ENCODE measurements at places on chromosomes 2 and 18.
A peak's percentile ranks its signal among the peaks of the same experiment; 100 is the strongest.

DNA sequence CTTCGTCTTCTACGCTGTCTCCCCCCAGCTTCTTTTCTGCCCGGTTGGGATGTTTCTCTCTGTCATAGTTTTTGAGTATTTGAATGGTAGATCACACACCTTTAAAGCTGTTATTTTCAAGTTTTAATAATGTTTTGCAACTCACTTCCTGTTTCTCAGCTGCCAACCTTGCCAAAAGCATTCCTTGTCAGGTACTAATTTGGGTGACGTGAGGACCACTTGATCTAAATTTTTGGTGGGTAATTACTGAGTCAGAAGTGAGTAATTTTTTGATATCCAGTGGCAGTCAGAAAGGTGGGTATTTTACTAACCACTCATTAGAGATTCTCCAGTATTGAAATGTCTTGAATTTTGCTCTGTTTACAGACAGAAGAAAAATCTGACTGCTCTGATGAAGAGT lies 852.4 kb upstream of the FANCL start:
- no peak for DNase-seq

DNA sequence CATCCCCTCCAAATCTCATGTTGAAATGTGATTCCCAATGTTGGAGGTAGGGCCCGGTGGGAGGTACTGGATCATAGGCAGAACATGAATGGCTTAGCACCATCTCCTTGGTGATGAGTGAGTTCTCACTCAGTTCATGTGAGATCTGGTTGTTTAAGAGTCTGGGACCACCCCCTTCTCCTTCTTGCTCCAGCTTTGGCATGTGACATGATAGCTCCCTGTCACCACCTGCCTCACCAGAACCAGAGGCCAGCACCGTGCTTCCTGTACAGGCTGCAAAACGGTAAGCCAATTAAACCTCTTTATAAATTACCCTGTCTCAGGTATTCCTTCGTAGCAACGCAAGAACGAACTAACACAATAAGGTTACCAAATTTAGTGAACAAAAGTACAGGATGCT lies 95.4 kb downstream of the ZBTB7C start:
- no peak for DNase-seq

- DNase-seq, result peak; percentile 6
Observed at GRCh38 chr18:46623541-46623940, 33.5 kb downstream of the LOXHD1 start.

GRCh38 chr2:127463155-127463991 lies 45.1 kb downstream of the PROC start:
- no peak for DNase-seq

DNA sequence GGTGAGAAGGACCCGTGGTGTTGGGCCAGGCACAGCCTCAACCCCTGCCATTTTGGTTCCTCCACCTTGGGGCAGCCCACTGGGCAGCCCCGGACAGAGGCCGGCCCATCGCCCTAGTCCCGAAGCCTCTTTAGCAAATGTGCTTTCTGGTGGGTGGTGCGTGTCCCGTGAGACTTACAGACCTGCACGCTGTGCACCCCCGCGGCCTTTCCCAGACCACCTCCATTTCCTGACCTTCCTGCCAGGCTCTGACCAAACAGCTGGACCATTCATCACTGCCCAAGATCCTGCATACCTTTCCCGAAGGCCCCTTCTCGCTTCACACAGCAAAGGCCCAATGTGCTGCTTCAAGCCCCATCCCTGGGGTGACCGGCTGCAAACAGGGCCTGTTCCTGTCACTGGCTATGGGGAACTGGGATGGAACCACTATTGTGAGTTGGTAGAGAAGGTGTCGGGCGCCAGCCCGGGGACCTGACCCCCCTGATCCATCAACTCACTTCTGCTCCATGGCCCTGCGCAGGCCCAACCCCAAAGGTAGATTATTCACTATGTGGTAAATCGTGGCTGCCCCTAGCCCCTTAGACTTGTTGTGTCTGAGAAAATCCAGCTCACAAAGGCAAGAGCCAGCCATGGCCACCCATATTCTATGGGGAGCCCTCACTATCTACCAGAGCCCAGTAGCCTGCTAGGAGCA lies 341.0 kb downstream of the EIPR1 start:
- no peak for DNase-seq

GRCh38 chr2:181947273-181947672 lies 38.4 kb upstream of the PPP1R1C start:
- peak; percentile 45 for DNase-seq

DNA sequence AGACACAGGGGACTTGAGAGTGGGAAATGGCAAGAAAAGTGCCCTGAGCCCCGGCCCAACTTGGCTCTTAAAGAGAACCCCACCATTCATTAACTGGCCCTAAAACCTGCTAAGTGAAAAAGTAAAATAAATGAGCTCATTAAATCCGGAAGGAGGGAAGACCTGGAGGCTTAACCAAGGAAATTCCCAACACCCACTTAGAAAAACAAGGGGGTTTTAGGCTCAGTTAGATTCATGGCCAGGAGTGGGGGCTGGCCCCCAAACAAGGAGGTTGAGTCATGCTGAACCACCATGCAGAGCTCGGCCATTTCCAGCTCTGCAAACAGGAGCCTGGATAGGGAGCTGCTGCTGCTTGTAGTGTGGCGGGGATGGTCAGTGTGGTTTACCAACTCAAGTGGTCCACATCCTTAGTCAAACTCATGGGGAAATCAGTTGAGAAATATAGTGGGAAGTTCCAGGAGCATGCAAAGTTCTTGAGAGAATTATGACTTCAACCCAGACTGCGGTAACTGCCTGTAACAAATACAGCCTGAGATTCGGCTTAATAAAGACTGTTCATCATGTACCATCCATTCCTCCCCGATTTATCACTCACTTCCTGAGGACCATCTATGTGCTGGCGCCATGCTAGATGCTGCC lies 39.7 kb upstream of the MRPL19 start:
- peak; percentile 97 for DNase-seq

GRCh38 chr2:39837856-39838453 lies 58.9 kb upstream of the THUMPD2 start:
- peak; percentile 42 for DNase-seq

GRCh38 chr2:227147023-227147422 lies 17.0 kb downstream of the COL4A4 start:
- DNase-seq, result no peak

DNA sequence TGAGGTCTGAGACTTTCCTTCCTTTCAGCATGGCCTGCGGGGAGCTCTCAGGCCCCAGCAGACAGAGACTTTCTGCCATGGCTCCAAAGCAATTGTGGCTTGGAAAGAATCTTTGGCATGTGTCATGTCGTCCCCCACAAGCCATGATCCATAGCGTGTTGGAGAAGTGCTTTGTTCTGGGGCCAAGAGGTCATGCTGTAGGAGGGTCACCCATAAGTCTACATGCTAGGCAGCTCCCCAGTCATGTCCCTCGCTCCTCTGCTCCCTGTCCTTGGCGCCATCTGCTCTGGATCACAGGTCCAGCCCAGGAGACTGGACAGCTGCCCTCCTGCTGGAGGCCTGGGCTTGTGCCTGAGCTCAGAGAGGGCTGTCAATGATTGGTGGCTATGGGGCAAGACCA lies 78.8 kb upstream of the LCLAT1 start:
- DNase-seq, result no peak

GRCh38 chr2:218329826-218330593 lies 26.6 kb upstream of the CATIP start:
- no peak for DNase-seq

DNA sequence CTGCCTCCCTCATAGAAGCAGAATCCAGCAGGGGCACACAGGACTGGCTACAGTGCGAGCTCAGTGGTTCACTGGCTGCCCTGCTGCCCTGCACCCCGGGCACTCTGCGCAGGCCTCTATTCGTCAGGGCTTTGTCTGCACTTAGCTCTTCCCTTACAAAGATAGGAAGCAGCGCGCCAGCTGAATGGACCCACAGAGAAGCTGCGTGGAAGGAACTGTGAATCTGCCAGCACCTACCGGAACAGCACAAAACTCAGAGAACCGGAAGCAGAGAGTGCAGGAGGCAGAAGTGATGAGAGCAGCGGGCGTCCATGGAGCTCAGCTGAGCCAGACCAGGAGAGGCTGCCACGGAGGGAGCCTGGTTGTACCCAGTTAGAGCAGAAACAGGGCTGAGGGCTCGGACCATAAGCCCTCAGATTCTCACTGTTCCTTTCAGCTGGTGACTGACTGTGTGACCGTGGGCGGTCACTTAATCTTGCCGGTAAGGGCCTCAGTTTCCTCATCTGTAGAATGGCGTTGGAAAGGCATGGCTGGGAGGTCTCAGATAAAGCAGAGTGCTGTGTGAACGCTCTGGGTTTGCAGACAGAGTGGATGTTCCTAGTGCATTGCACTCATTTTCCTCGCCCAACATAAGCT lies 23.1 kb upstream of the SLC66A3 start:
- no peak for DNase-seq

- DNase-seq, result no peak
Observed at GRCh38 chr2:221330436-221330835, 241.7 kb downstream of the EPHA4 start.

- peak; percentile 41 for DNase-seq
Observed at GRCh38 chr2:101754618-101755017, 57.1 kb downstream of the MAP4K4 start.

DNA sequence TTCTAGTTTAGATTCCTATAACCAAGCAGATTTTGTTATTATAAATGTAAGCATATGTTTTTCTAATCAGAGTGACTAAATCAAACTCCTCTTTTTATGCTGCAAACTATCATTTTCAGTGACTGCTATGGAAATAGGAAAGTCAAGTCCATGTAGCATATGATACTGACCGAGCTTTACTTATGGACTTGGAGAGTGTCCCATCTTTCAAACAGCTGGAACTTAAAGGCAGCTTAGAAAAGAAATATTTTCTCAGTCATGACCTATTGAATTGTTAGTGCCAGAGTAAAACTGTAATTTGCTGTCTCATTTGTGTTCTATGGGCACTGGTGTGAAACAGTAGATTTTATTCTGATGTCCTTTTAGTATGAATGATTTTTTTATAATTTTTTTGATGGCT lies 76.7 kb downstream of the PHLPP1 start:
- DNase-seq, result no peak

GRCh38 chr18:51404620-51405019 lies 207.1 kb upstream of the MEX3C start:
- no peak for DNase-seq

DNA sequence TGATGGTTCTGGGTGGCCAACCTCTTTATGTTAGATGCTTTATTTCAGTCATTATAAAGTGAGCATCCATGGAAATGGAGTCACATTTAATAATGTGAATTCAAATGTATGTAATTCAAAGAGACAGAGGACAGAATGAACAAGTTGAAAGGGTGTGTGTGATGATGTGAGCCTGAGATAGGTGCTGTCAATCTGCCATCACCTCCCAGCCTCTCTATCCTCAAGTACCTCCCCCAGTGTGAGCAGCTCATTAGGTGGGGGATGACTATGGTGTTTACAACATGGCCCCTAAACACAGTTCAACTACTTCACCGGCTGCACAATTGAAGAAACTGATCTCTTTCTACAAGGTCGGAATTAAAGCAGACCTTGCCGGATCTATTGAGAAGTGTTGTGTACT lies 74.7 kb upstream of the IGFBP5 start:
- DNase-seq, result no peak

DNA sequence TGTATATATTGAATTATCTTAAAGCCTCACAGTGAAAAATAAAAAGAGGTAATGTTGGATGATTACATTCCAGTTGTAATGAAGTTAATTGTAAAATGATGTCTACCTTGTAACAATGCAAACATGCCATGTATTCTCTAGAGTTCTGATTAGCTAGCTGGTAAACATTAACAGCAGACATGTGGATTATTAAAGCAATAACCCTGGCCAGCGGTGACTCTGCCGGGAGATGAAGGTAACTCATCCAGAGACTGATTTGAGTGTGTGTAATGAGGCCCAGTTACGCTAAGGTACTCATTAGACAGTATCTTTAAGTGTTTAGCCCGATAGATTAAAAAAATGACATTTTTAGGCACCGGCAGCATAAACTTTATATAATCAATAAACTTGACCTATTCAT lies 79.6 kb upstream of the REV1 start:
- no peak for DNase-seq

- DNase-seq, result no peak
Observed at GRCh38 chr2:157504623-157505022, 60.7 kb upstream of the CYTIP start.

GRCh38 chr2:70977605-70978205 lies 725 bp upstream of the ANKRD53 start:
- DNase-seq, result peak; percentile 83

DNA sequence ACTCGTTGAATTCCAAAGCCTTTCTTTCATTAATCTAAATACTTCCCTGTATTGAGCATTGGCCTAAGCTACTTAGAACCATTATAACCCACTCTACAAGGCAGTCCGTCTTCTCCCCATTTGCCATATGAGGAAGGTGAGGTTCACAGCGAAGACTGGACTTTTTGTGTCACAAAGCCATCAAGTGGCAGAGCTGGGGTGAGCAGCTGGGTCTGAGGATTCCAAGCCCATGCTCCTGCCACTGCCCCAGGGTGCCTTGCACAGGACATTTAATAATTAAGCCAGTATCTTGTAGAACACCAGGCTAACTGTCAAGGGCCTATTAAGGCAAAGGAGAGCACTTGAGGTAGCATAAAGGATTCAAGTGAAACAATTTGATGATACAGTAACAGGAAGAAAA lies 68.8 kb upstream of the ZNF397 start:
- DNase-seq, result no peak

DNA sequence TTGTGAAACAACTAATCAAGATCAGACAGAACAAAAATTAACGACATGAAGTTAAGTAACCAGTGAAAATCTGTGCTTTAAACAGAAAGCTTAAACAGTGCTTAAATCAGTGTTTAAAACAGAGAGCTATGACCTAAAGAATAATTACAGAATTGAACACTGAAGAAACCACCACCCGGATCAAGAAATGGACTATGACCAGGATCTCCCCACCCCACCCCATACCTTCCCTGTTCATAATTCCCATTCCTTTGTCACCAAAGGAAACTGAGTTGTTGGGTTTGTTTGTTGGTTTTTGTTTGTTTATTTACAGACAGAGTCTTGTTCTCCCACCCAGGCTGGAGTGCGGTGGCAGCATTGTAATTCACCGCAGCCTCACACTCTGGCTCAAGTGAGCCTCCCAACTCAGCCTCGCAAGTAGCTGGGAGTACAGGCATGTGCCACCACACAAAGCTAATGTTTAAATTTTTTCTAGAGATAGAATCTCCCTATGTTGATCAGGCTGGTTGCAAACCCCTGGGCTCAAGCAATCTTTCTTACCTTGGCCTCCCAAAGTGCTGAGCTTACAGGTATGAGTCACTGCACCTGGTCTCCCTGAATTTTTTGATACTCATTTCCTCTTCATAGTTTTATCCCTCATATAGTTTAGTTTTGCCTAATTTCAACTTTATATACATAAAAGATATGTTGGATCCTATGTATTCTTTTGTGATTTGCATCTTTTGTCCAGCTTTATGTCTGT lies 8.2 kb upstream of the ALPG start:
- DNase-seq, result peak; percentile 9

GRCh38 chr2:189900726-189901125 lies 116.5 kb downstream of the PMS1 start:
- DNase-seq, result no peak

Data from mammary epithelial cell (primary cell).